ENCODE measurements at places on chromosomes 4 and X. TPM values are rescaled to one million over a fixed set of nuclear protein-coding genes. Genes with fewer than 3 reads are reported as not detected.

The MAGED4 gene
- total RNA-seq = 8.6 TPM

The CFAP47 gene
- total RNA-seq = not detected

The SORBS2 gene
- total RNA-seq = not detected

The CTBP1 gene
- 81.0 TPM for total RNA-seq

The GAGE2A gene
- total RNA-seq = not detected

The QRFPR gene
- not detected for total RNA-seq

The PCDH10 gene
- total RNA-seq = 0.13 TPM

The ADH6 gene
- total RNA-seq = not detected

The C4orf36 gene
- total RNA-seq = 2.5 TPM

The ZRSR2 gene
- total RNA-seq = 11.0 TPM

The PRKG2 gene
- total RNA-seq = 1.1 TPM

The DGKK gene
- total RNA-seq = not detected

The RNF212 gene
- total RNA-seq = 2.1 TPM

The CT45A5 gene
- total RNA-seq = 0.26 TPM

The TAB3 gene
- 4.4 TPM for total RNA-seq

The SUV39H1 gene
- 22.3 TPM for total RNA-seq

The SLC25A5 gene
- 719 TPM for total RNA-seq

The IQCM gene
- total RNA-seq = not detected

The PABPC5 gene
- total RNA-seq = not detected

The HPGD gene
- 50.0 TPM for total RNA-seq

The EGFL6 gene
- total RNA-seq = not detected

The GLRA3 gene
- not detected for total RNA-seq

The STBD1 gene
- total RNA-seq = 6.0 TPM

The NPY2R gene
- 0.09 TPM for total RNA-seq

The GABRG1 gene
- not detected for total RNA-seq

The GRID2 gene
- total RNA-seq = not detected

The SLC49A3 gene
- total RNA-seq = not detected

The FGF5 gene
- 0.34 TPM for total RNA-seq

The P2RY4 gene
- not detected for total RNA-seq

The MAGEC3 gene
- total RNA-seq = not detected

The UGT2B11 gene
- 0.11 TPM for total RNA-seq

The GLRB gene
- 0.64 TPM for total RNA-seq

The CENPVL2 gene
- total RNA-seq = not detected

The ADH1B gene
- total RNA-seq = not detected

The CLIC2 gene
- 0.08 TPM for total RNA-seq

The STARD8 gene
- 1.8 TPM for total RNA-seq

The HSFX3 gene
- total RNA-seq = not detected

The ZNF280C gene
- total RNA-seq = 3.1 TPM

The RGN gene
- not detected for total RNA-seq

The POU4F2 gene
- total RNA-seq = not detected

The H2BW2 gene
- total RNA-seq = not detected

The SLC38A5 gene
- total RNA-seq = 0.10 TPM

The RHOH gene
- total RNA-seq = not detected

The RBMX gene
- total RNA-seq = 307 TPM

The MAGEA8 gene
- total RNA-seq = not detected

The GABRQ gene
- 0.32 TPM for total RNA-seq

The GPRIN3 gene
- total RNA-seq = 5.7 TPM

The HSFX1 gene
- 0.14 TPM for total RNA-seq

The APLN gene
- 1.2 TPM for total RNA-seq

The MAOA gene
- 0.16 TPM for total RNA-seq

The ITIH6 gene
- total RNA-seq = not detected

The ATP8A1 gene
- total RNA-seq = 0.06 TPM

The AMOT gene
- total RNA-seq = not detected

Data from A549 treated with RU486 at 1 μM for 4 hours (cell line).